ENCODE measurements at places on chromosomes 11 and 22.

DNA sequence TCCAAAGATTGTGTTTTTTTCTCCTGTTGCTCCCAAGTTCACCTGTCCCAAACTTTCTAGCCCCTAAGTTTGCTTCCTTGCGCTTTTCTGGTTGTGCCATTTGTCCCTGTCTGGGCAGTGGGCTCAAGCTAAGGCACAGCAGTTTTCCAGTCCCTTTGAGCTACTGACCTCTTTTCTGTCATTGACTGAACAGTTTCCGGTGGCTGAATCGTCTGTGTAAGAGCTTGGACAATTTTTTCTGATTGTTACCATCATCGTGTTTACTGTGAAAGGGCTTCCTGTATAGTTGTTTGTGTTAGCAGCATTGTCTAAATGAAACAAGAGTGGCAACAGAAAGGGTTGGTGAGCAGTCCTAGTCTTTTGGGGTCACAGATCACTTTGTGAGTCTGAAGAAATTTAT is 49.8 kb downstream of the BMAL1 start:
- no peak for DNase-seq

DNA sequence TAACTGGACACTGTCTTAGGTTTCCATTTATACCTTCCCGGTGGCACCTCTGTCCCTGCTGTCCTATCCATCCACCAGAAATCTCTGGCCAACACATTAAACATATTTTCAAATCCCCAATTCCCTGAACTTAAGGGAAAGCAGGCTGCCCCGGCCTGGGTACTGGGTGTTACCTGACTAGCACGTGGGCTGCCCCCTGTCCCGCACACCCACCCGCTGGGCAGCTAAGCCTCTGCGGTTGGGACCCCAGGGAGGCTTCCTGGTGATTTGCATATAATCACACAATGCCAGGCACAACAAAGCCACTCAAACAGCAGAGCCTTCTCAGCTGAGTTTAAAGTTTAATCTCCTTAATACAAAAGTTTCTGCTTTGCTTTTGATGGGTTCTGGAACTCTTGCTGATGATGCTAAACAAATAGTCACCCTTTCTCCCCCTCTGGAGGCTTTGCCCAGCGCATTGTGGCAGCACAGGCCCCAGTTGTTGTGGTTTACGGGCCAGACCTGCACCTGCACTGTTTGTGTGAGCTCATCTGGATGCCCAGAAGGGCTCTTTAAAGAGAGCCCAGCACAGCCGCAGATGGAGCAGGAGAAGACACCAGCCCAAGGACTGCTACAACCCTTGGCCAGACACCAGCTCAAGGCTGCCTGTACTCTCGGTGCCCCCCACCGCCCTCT is 59.9 kb upstream of the POU2AF1 start:
- no peak for DNase-seq

- DNase-seq = no peak
Observed at GRCh38 chr11:115503083-115503885, 931 bp downstream of the CADM1 start.

DNA sequence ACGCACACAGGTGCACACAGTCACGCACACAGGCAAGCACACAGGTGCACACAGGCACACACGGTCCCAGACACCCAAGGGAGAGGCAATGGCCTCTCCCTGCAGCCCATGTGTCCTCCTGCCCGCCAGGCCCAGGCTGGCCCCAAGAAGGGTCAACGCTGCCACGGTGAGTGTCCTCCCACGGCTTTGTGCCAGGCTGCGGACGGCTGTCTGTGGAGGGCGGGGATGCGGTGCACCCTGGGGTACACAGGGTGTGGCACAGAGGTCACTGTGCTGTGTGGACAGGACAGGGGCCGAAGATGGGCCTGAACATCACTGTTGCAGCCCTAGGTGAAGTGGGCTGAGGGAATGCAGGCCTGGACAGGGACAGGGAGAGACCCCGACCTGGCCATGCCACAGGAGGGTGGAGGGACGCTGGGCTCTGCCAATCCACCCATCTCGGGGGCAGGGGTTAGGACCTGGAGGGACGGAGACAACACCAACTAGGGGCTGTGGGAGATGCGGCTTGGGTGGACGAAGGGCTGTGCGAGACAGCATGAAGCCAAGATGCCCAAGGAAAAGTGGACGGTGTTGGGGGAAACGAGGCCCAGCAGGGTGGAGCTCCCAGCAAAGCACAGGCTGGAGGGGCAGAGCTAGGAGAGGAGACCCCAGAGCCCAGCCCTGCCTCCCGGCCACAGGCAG is 523.8 kb downstream of the BRD1 start:
- DNase-seq = no peak

DNA sequence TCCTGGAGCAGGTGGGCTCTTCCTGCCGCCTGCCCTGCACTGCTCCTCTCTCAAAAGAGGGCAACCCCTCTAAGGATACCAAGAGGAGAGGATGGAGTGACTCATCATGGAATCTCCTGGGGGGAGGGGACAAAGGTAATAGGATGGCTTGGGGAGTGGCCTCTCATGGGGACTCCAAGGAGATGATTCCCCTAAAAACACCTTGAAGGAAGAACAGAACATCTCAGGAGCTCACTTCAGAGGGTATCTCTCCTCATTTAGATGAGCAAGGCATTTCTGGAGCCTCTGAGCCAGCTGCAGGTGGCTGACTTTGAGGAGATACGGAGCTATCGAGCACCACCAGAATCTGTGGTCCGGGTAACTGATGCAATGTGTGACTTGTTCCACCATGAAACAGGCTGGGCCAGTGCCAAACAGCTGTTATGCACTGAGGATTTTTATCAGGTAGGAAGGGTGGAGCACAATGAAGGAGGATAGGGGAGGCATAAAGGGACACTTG is 40.2 kb downstream of the RRP8 start:
- DNase-seq = no peak

- DNase-seq = no peak
Observed at GRCh38 chr22:38757464-38757757, 1.6 kb upstream of the SUN2 start.

- no peak for DNase-seq
Observed at GRCh38 chr11:110518809-110519514, 89.2 kb downstream of the FDX1 start.

DNA sequence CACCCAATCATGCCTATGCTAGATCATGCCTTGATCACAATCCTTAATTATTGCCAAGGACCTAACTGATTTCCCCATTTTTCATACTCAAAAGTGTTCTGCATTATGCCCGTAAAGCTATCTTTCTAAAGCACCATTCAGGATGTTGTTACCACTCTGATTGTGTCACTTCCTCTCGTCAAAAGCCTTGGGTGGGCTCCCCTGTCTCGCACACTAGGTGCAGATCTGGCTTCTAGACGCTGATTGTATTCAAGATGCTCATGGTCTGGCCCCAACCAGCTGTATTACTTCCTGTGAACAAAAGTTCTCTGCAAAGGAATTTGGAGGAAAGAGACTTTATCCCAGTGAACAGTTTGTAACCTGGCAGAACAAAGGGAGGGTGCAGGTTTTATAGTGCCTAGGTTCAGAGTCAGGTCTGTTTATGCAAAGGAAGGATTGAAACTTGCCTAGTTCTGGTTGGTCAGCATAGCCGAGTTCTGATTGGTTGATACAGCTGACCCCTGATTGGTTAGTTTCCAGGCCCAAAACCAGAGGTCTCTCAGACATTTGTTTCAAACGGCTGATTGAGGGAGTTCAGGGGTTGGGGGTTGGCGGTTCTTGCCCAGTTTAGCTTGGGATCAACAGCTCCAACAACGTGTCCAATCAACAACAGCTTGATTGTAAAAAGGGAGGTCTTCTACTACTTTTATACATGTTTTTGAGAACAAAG is 25.4 kb downstream of the ATG13 start:
- no peak for DNase-seq

GRCh38 chr11:116510886-116511650 is 261.7 kb downstream of the BUD13 start:
- DNase-seq = no peak

GRCh38 chr11:32858731-32859130 is 29.0 kb downstream of the PRRG4 start:
- DNase-seq = no peak

DNA sequence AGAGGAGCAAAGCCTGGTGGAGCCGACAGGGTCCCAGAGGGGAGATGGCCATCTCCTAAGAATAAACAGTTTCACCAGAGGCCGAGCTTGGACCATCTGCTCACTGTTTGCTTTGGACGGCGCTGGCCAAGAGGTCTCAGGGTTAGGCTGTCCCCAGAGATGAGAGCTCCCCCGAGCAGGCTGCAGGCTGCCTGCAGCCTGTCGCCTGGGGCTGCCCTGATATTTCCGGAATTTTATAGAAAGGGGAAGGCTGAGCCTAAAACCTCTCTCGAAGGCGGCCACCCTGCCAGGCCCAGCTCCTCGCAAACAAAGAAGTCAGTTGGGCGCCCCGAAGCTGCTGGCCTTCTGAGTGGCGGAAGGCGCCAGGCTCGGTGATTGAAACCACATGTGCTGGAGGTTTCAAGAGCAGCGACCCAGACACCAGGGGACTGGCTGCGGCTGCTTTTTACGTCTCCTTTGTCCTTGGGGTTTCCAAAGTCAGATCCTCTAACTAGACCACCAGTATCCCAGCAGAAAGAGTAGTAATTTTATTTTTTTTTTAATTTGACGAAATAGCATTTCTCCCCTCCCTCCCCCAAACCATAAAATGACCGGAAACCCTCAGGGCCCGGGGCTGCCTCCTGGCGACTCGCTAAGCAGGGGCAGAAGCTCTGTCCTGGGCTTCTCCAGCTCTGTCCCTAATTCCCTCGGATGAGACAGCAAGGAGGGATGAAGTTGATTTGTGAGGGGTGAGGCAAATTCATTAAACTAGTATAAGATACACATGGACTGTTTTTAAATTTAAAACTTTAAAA is 57.4 kb downstream of the CLMP start:
- no peak for DNase-seq

DNA sequence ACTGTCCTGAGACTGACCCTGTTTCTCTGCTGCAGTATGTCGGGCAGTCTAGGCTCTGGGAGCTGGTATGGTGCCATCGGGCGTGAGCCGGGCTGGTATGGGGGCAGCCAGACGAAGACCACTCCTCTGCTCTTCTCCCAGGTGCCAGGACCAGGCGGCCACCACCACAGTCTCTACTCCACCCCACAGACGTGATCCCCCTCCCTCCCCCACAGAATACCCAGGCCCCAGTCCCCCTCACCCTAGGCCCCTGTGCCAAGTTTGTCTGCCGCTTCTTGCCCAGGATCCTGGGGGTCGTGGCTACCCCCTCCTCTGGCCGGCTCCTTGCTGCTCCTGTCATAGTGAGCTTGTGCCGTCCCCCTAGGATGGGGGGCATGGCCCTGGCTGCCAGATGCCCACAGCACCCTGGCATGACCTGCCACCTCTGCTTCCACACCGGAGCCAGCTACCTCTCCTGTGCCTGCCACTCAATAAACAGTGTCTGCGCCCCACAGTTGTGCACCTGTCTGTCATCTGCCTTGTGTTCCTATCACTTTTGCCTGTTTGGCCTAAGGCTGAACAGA is 2.0 kb upstream of the KCNK4 start:
- no peak for DNase-seq

DNA sequence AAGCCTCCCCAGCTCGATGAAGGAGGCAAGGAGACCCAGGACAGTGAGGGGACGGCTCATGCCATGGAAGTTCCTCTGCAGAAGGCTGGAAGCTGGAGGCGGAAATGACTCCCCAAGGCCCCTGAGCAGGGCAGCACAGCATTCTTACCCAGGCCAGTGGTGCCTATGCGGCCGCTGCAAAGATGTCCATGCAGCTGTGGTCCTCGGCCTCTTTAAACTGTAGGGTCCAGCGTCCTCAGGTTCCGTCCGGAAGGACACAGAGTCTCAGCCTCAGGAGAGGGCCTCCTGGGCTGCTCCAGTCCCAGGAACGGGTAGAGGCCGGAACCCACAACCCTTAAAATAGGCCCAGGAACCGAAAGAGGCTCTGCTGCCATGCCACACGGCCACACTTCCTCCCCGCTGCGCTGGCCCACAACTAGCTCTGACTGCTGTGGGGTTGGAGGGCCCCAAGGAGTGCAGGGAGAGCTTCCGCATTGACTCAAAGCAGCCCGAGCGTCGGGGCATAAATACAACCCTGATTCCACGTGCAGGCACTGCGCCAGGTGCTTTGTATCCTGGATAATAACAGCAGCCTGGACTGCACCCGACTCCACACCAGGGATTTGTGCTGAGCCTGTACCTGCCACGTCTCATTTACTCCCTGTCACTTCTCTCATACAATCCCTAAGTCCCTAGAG is 5.5 kb downstream of the KIAA0930 start:
- DNase-seq = peak; percentile 90

DNA sequence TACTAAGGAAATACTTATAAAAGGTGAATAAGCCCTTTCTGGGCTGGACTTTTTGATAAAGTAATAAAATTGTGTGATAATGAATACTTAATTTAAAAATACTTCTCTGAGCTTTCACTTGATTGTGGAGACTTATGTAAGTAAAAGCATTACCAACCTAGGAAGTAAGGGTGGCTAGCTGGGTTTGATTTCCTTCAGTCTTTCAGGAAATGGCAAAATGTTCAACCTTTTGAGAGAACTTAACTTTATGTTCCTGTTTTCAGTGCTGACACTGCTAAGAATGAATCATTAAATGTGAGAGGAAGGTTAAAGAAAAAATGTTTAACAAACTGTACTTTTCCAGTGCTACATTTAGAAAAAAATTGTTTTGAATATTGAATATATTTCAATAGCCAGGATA is 900.3 kb downstream of the METTL15 start:
- DNase-seq = no peak

DNA sequence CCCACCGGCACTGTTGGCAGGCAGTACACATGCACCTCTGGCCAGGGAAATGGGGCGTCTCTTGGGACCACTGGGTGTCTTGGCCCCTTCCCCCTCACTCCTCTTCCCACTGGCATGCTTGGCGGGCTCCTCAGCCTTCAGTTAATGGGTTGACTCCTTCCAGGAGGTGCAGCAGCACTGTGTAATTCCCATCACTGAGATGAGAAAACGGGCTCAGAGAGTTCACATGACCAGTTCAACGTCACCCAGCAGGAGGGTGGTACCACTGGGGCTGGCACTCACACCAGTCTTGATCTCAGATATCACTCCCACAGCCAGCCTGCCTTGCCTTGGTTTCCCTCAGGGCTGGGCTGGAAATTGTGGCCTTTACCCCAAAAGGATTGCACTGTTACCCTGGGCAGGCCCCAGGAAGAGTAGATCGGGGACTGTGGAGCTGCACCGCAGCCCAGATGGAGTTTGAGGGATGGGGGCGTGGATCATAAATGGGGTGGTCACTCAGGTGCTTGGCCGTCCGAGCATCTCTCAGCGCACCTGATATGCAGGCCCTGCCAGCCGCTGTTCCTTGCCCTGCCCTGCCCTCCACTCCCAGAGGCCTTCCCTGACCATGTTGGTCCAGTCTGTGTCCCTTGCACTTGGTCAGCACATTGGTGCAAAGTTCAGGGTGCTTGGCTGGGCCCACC is 16.9 kb downstream of the CAPN5 start:
- DNase-seq = no peak

DNA sequence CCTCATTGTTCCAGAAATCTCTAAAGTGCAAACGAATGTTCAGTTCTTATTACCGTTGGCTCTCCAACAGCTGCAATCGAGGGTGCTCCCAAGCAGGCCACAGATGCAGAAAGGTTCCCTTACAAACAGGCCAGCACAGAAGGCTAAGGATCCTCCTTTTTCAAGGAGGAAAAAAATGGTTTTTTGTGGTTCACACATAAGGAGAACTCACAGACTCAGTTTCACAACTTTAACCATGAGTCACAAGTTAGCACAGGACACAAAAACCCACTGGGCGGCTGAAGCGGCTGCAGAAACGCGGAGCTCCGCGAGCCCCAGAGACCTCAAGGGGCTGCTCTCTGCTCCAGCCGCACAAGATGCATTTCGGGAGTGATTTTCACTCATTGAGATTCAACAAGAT is 98.2 kb upstream of the PRR5 start:
- peak; percentile 88 for DNase-seq

GRCh38 chr11:23403210-23404185 is 543.2 kb upstream of the CCDC179 start:
- no peak for DNase-seq

- no peak for DNase-seq
Observed at GRCh38 chr11:133306019-133306418, 226.3 kb downstream of the OPCML start.
